ENCODE measurements at places on chromosomes 6 and 20. TPM values are rescaled to one million over a fixed set of nuclear protein-coding genes. Genes with fewer than 3 reads are reported as not detected.

- DNase-seq, result no peak
These were observed 36.2 kb upstream of the ZMYND8 start for GRCh38 chr20:47392721-47393073.

GRCh38 chr6:37048851-37049757 is 43.6 kb downstream of the FGD2 start:
- no peak for DNase-seq

- peak; percentile 74 for DNase-seq
These were observed 14.1 kb upstream of the TCFL5 start for GRCh38 chr20:62875419-62876361.

GRCh38 chr6:119323478-119323877 is 26.1 kb downstream of the MAN1A1 start:
- no peak for DNase-seq

- DNase-seq, result no peak
These were observed 143.4 kb downstream of the PXDC1 start for GRCh38 chr6:3608159-3608558.

The SLC39A7 gene
- 108 TPM for total RNA-seq

The HDGFL1 gene
- total RNA-seq, result not detected

The MAS1 gene
- not detected for total RNA-seq

The TP53TG5 gene
- not detected for total RNA-seq
